ENCODE measurements at places on chromosomes 7 and 10.

GRCh38 chr10:29389493-29389892 is 100.6 kb downstream of the LYZL1 start:
- DNase-seq = no peak

DNA sequence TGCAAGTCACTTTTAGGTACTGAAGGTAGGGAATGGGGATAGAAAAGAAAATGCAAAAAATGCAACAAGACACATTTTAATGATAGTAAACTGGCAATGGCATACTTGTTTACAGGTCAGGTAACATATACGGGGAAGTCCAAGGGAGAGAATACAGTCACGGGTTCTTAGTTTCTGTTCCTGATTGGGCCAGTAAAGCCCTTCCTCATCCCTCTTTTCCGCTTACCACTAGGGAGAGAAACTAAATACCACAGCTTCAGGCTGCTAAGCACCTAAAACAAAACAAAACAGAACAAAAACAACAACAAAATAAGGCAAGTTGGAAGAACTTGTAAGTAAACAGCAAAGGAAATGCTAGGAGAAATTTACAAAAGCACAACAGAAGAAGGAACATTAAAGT is 65.2 kb upstream of the OGDHL start:
- no peak for DNase-seq

DNA sequence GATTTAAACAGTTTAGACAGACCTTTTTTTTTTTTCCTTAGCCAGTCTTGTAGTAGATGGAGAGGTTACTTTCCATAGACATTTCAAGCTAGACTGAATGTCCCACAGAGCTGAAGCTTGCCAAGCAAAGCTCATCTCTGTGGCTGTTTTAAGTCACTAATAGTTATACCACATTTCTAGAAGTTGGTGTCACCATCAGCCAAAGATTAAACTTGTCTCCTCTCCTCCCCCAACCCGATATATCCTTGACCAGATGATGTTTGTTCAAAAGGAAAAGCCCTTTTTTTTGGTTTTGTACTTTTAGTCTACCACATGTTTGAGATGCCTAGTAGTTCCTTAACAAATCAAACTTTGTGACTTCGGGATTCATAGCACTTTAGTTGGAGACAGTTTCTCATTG is 66.1 kb downstream of the ADD3 start:
- no peak for DNase-seq

GRCh38 chr10:71575451-71575850 is 144.1 kb downstream of the C10orf105 start:
- no peak for DNase-seq

GRCh38 chr7:149316606-149317005 is 54.6 kb downstream of the ZNF783 start:
- no peak for DNase-seq

DNA sequence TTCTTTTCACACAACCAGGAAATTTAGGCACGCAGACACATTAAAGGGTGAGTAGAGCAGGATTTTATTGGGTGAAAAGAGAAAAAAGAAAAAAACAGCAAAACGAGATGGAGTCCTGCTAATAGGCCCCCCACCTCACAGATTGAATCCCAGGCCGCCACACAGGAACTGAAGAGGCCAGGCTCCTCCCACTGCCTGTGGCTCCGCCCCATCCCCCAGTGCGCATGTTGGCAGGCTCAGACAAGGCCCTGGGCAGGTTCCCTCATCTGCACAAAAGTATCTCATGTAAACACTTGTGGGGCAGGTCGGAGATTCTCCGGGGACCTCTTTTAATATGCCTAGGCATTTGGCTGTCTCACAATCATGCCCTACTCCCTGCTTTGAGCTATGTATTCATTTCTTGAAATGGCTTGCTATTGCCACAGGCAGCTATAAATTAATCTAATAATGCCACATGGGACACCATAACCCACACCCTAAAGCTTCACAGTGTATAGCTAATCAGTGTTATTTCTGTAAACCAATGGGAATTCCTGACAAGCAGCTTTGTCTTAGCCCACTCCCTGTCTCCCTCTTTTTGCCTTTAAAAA is 76.2 kb upstream of the KIF5B start:
- no peak for DNase-seq

Data from hematopoietic multipotent progenitor cell treated with erythropoietin and hydrocortisone succinate and interleukin-3 and kit ligand, for 17 days (in vitro differentiated cells).